Amniotic stem cell (primary cell): ENCODE measurements at places on chromosomes 5 and 9.

DNA sequence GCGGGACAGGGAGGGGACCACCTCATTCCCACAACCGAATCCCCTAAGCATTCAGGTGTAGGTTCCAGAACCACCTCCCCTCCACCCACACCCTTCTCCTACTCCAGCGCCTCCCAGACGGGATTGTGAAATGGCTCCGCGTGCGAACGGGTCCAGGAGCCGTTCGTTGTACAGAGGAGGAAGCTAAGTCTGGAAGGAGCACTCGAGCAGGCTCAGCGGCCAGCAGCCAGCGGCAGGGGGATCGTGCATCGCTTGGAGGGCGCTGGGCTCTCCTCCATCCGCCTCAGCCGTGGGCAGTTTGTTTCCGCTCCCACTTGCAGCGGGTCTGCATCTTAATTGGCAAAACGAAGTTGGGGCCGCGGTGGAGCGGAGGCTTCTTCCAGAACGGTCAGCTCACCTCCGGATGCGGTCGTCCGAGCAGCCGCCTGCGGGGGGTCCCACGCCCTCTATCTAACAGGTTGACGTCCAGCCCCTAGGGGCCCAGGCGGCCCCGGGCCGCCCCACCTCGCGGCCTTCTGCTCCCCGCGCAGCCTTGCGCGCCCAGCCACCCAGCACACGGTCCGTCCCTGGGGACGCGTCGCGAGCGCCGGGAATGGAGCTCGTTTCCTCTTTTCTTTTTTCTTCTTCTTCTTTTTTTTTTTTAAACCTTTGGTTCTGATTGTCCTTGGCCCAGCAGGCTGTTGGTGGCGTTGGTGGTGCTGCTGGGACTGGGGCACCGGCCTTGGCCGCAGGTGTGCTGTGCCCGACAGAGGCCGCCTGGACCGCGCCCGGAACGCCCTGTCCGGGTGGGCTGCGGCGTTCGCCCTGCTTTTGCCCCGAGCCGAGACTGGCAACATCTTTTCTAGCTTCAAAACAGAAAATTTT is 3.9 kb upstream of the BARX1 start:
- no peak for DNase-seq

- no peak for DNase-seq
These were observed 108.9 kb downstream of the ST8SIA4 start for GRCh38 chr5:100794218-100794617.

DNA sequence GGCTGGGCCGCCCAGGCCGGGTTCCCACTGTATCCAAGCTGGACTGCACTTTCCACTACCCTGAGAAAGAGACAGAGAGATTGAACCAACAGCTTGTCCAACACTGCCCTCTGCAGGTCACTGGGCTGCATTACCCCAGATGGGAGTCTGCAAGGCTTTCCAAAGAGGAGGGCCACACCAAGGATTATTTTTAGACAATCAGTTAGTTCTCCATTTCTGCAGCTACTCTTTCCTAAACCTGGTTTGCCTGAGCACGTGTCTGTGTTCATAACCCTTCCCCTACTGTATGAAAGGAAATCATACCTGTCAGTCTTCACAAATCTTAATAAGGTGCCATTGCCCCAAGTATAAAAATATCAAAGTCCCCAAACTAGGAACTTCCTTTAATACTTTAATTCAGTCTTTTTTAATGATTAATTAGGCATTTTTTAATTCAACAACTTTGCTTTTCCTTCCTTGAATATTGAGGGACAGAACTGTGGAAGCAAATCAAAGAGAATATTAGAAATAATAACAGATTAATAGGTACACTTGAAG is 13.4 kb upstream of the FGF1 start:
- peak; percentile 58 for DNase-seq

DNA sequence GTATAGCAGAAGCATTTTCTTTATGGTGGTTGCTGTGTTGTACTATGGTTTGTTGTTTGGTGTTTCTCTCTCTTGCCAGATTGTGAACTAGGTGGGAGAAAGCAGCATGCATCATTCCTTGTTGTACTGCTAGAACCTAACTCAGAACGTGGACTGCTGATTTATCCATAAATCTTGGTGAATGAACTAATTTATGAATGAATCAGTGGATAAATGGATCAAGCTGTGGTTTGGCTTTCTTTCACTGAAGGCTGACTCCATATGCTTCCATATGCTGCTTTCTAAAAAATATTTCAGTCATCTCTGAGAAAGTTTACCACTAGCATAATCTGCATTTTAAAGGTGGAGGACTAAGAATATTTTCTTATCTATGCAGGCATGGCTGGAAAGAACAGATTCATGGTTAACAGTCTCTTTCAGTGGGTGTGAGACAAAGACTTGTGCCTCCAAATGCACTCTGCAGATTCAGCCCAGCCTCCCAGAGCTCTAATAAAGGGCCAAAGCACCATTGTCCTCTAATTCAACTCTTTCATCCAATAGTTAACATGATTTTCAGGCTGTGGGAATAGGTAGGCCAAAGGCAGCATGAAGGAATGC is 237.7 kb downstream of the SH3GL2 start:
- no peak for DNase-seq

DNA sequence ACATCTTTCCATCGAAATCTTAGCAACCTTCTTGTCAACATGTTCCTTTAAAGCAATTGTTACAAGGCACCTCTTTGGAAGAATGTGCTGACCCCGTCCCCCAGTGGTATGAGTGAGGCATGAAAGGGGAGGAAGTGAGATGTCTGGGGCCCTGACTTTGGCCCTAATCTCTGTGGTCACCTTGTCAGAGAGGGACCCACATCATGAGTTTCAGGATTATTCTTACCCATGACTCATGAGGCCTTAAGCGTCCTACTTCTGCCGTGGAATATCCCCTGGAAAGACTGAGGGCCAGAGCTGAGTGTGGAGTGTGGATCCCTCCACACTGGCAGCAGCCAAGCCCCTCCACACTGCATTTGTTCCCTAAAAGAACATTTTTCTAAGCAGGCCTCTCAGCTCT is 81.2 kb downstream of the FSTL4 start:
- DNase-seq, result no peak

DNA sequence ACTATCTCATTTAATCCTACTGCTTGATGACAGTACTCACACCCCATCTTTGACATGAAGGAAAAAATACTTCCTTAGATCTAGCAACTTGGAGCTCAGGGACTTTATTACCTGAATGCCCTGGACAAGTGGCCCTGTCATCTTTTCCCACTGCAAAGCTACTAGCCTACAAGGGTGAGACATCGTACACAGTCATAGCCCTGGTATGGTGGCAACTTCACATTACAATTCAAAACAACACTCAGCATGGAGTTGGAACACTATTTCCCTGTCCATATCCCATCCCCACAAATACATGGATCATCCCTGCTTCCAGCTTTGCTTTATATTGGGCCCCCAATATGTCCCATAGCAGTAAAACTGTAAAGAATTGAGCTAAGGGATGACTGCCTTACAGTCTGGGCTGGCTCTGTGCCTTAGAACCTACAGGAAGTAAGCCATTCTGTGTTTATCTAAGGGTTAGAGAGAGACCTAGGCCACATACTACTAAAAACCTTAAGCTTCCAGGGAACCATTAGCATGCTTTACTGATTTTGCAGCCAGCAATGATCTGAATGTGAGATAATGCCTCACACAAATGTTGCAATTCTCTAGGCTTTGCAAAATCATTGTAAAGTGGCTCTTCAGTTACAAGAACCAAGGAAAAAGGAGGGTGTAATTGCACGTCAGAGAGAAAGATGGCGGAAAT is 55.9 kb downstream of the OTULIN start:
- peak; percentile 31 for DNase-seq

- DNase-seq, result no peak
These were observed 218.2 kb downstream of the MAST4 start for GRCh38 chr5:66814146-66814991.
